ENCODE measurements at places on chromosomes 3 and 15.
A peak's percentile ranks its signal among the peaks of the same experiment; 100 is the strongest.

DNA sequence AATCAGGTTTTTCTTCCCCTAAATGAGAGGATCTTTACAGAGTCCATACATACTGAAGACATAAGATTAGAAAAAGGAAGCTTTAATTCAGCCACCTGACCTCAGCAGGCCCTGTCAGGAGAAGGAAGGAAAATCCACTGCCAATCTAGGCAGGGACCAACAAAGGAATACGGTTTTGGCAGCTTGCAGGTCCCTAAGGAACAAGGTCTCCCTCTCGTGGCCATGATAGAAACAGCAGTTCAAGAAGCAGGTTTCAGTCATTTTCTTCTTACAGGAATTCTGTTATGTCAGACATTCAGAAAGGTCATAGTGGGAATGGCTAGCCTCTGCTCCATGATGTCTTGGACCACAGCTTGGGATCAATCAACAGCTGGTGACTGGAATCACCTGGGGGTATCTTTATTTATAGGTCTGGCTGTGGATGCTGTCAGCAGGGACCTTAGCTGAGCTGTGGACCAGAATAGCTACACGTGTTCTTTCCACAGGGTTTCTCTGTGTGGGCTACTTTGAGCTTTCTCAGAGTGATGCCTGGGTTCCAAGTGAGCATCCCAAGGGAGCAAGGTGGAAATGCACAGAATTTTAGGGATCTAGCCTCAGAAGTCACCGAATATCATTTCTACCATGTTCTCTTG lies 9.4 kb upstream of the CMSS1 start:
- DNase-seq, result peak; percentile 29

GRCh38 chr15:52233405-52233804 lies 42.2 kb upstream of the GNB5 start:
- DNase-seq, result no peak

DNA sequence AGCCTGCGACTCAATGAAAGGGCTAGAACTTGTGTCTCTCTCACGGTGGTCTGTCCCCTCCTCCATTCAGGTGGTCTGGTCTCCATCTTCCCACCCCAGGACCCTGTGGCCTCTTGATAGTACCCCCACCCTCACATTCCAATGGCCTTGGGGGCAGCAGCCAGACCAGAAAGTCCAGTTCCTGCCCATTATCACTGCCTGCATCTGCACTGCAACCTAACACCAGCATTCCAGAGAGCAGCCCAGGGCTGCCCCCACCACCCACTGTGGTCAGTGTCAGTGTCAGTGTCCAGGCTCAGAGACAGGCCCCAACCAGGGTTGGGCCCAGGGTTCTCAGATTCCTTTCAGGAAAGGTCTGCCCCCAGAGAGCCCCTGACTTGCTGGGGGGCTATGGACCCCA lies 12.6 kb downstream of the IGDCC3 start:
- no peak for DNase-seq

DNA sequence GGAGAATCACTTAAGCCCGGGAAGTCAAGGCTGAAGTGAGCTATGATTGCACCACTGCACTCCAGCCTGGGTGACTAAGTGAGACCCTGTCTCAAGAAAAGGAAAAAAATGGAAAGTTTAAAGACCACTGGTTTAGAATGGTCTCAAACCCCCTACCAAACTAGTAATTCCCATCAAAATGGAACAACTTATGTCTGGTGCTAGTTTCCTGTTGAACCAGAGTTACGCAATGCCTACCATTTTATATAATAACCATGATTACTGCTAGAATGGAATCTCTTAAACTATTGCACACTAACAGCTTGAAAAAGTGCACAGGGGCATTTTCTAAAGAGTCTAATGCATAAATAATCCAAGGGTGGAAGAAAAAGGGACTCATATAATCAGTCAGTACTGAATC lies 43.6 kb downstream of the DMXL2 start:
- DNase-seq, result no peak

- DNase-seq, result no peak
These were observed 399.2 kb downstream of the EPHA3 start for GRCh38 chr3:89506462-89507103.

- DNase-seq, result no peak
These were observed 91.5 kb downstream of the ADAMTS17 start for GRCh38 chr15:100250176-100250800.

- no peak for DNase-seq
These were observed 48.0 kb downstream of the TPRA1 start for GRCh38 chr3:127542441-127542952.

- no peak for DNase-seq
These were observed 886.9 kb downstream of the TUSC7 start for GRCh38 chr3:117596503-117596902.

GRCh38 chr15:38398134-38398533 lies 55.8 kb upstream of the FAM98B start:
- no peak for DNase-seq

DNA sequence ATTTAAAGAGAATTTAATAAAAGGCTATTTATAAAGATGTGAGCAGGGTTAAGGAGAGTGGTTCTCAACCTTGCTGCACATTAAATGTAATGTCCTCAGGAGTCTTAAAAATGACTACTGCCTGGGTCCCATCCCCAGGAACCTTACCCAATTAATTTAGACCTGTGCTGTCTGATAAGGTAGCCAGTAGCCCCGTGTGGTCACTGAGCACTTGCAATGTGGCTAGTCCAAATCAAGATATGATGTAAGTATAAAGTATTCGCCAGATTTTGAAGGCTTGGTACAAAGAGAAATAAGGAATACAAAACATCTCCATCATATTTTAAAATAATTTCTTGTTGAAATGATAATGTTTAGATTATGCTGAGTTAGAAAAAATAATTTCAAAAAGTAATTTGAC lies 343.3 kb upstream of the PPP2R3A start:
- DNase-seq, result no peak

DNA sequence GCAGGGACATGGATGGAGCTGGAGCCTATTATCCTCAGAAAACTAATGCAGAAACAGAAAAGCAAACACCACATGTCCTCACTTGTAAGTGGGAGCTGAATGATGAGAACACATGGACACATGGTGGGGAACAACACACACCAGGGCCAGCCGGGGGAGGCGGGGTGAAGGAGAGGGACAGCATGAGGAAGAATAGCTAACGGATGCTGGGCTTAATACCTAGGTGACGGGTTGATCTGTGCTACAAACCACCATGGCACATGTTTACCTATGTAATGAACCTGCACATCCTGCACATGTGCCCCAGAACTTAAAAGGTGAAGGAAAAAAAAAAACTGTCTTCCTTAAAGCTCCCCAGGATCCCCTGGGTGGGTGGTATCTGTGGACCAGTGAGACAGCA lies 87.1 kb downstream of the ADAMTS17 start:
- DNase-seq, result no peak

DNA sequence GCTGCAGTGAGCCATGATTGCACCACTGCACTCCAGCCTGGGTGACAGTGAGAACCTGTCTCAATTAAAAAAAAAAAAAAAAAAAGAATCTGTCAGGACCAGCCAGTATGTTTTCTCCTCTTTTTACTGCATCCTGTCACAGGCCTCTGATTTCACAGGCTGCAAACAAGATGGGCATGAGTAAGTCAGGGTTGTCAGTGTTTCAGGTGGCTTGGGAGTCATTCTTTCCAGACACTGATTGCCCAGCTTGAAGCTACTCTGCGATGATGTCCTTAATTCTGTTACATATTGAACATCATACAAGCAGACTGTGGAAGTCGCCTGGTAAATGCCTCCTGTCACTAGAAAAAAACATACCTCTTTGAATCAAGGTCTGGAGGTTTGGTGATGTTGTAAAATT lies 18.8 kb downstream of the DIS3L start:
- no peak for DNase-seq

DNA sequence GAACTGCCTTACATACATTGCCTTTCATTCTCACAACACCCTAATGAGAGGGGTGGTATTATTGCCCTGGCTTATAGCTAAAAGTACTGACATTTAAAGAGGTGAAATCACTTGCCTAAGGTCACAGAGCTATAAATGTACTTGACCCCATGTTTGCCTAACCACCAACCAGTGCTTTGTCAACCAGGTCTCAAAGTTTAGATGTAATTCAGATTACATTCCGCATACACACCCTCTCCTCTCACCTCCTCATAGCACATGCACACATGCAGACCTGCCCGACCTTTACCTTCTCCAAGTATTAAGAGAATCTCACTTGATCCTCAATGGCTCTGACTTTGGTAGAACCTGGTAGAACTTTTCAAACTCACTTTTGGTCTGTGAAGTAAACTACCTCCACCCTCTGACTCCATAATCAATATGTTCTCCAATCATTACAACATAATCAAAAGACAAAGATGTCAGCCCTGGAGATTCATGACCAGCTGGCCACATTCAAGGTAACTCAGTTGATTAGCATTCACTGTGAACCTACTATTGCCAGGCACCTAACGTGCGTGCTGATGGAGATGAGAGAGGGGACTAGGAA lies 63.2 kb upstream of the HES1 start:
- no peak for DNase-seq

DNA sequence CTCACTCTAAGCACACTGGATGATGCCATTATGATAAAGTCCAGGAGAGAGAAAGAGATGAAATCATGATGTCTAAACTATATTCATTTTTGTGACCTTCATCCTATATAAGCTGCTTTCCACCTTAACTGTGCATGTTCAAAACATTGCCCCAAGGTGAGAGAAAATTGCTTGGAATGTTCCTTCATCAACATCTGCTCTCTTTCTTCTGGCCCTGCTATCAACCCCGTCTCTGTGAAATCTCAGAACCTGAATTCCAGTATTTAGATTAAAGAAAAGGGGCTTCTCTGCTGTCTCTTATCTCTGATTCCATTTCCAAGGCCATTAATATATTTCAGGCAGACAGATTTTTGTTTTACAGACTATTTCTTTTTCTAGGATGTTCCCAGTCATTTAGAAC lies 47.3 kb upstream of the PHLDB2 start:
- DNase-seq, result no peak

GRCh38 chr3:63964681-63965485 lies 52.7 kb upstream of the SCAANT1 start:
- DNase-seq, result no peak

All from putamen (tissue), 1 donor.